AG08396 (cell line): ENCODE measurements at places on chromosomes 13 and 19.
A peak's percentile ranks its signal among the peaks of the same experiment; 100 is the strongest.

GRCh38 chr13:112880221-112880641, 88.8 kb upstream of the MCF2L start:
- no peak for DNase-seq

DNA sequence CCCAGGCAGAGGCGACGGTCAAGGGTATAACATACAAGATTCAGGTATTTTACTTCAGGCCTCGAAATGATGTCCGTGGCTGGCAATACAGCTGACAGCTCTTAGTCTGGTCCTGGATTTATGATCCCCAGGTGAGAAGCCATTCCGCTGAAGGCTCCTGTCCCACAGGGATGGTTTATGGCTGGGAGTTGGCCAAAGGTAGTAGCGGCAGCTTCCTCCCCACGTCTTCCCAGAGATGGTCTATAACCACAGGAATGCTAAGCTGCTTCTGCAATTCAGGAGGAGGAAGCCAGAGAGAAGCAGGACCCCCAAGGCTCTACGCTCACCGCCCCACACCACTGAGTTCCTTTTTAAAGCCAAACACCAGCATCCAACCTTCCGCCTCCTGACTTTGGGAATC, 27.1 kb downstream of the OLFM2 start:
- no peak for DNase-seq

- DNase-seq: no peak
These were observed 10.6 kb upstream of the FXYD3 start for GRCh38 chr19:35105047-35105410.

DNA sequence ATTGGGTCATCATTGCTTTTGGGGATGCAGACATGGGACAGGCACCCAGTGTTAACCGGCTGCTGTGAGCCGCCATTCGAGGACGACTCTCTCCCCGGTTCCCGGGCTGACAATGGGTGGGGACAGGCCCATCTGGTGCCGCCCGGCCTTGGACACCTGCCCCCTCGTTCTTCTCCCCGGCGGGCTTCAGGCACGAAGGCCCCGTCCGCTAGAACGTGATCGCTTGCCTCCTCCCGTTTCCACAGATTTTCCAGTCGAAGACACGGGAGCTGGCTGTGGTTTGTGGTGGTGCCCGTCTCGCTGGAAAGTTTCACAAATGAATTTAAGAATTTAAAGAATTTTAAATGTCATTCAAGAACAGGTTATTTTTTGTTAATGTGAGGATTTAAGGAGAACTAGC, 2.0 kb downstream of the PALM start:
- DNase-seq: no peak

DNA sequence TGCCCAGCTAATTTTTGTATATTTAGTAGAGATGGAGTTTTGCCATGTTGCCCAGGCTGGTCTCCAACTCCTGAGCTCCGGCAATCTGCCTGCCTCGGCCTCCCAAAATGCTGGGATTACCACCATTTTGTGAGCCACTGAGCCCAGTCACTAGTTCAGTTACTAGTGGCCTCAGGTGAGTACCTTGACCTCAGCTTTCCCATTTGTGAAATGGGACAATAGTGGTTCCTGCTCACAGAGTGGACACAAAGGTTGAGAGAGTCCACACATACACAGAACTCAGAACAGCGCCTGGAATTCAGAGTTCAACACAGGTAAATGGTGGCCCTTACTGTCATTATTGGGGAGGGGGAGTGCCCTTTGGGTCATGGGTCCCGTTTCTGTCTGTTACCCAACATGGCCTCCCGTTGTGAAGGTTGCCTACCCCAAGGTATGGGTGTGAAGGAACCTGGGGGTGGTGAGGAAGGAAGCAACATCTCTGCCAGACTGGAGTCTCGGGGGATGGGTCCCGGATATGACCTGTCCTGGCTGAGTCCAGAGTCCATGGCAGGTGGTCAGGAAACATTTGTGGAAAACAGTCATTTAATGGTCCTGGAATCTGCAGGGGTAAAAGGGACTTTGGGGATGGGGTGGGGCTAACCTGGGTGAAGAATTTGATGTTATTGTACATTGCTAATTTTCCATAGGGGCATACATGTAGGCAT, 11.7 kb upstream of the IRGC start:
- DNase-seq: no peak

DNA sequence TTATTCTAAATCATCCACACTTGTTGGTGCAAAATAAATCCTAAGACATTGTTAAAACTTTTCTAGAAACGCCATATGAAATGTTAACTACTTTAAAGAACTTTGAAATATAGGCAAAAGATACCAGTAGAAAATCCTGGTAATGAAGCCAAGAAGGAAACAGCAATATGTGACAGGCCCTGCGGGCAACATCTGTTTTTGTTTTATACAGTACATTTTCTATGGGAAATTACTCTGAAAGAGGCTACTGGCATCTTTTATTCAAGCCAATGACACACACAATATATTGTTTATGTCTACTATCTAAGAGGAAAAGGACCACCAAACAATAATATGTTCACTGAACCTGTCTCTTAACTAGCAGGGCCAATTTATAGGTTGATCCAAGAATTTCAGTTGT, 829.7 kb downstream of the PCDH17 start:
- no peak for DNase-seq

- DNase-seq: no peak
These were observed 1100.7 kb upstream of the MIR17HG start for GRCh38 chr13:90246687-90247345.

GRCh38 chr19:46759817-46760333, 13.6 kb upstream of the STRN4 start:
- peak; percentile 86 for DNase-seq

- DNase-seq: no peak
These were observed 174.4 kb downstream of the SLC7A1 start for GRCh38 chr13:29421118-29421517.

- no peak for DNase-seq
These were observed 378.0 kb downstream of the DNAJC15 start for GRCh38 chr13:43401361-43401760.

- no peak for DNase-seq
These were observed 203.2 kb downstream of the TUBA3C start for GRCh38 chr13:18978447-18978846.

GRCh38 chr13:73039201-73040108, 19.4 kb upstream of the KLF5 start:
- no peak for DNase-seq

DNA sequence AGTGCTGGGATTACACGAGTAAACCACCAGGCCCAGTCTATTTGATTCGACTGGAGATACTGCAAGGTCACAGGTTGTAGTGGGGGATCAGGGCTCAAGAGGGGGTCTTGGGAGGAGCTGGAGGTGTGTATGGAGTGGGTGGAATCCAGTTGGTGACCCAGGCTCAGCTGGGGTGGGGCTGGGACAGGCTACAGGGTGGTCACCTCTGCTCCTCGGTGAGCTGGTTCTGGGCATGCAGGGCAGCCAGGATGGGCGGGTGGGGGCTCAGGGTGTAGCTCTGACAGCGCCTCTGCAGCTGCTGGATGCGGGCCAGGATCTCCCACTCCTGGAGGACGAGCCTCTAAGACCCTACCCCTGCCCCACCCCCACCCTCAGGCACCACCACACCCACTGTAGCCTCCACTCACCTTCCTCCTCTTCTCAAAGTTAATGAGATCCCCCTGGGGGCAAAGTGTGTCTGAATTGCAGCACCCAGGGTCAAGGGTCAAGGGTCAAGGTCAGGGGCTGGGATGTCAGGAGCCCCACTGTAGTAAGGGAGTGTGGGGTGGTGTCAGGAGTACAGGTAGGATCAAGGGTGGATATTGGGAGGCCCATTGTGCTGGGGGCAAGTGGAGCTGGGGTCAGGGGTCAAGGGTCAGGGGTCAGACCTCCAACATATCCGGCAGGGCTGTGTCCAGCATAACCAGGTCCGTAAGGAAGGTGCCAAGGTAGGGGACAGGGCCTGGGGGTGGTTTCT, 17.1 kb downstream of the RGL3 start:
- no peak for DNase-seq

DNA sequence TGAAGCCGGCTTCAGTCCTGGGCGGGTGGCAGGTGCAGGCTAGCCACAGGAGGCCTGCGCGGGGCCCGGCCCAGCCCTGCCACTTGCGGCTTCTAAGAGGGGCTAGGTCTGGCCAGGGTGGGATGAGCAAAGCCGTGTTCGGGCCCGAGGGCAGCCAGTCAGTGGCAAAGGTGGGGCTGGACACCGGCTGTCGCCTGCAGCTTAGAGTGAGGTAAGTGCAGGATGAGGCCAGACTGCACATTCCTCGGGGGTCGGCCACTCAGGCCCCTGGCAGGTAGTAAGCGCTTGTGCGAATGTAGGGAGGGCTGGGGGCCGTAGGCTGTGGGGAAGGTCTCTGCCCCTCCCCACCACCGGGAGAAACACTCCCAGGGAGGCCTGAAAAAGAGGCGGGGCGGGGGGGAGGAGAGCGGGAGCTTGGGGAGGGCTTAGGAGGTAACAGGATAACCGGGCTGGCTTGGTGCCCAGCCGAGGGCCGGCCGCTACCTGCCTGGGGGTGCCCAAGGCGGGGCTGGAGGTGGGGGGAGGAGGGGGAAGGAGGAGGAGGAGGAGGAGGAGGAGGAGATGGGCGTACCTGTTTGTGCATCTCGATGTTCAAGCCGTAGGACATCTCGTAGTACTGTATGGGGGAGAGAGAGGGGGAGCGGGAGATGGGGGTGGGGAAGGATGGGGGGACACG, 6.4 kb downstream of the TLE5 start:
- no peak for DNase-seq

DNA sequence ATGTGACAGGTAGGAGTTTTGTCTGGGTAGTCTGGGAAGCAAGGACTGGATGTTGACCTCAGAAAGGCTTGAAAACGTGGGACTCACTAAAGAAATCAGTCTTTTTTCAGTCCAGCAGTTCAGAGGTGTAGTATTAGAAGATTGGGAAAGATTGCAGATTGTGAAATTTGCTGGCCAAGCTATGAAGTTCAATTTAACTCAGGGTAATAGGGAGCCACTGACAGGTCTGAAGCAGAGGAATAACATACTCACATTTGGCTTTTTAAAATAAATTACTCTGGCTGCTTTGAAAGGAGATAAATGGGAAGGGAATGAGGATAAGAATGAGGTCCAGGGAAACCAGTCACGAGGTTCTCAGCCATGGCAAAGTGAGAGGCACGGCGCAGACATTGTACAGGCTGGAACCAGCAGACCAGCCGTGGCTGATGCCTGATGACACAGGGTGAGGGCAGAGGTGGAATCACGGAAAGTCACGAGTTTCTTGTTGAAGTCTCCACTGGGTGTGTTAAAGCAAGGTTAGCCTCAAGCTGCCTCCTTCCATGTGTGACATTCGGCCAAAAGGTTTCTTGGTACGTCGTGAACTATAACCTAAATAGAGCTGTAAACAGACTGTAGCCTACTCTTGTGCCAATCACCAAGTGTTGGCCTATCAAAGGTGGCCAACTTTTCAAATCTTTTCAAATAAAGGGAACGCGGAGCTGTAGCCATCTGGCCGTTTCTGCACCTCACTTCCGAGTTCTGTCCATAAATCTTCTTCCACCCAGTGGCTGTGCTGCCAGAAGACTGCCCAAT, 377.6 kb downstream of the IRS2 start:
- no peak for DNase-seq

GRCh38 chr13:99399623-99399974, 92.4 kb upstream of the GPR183 start:
- no peak for DNase-seq

DNA sequence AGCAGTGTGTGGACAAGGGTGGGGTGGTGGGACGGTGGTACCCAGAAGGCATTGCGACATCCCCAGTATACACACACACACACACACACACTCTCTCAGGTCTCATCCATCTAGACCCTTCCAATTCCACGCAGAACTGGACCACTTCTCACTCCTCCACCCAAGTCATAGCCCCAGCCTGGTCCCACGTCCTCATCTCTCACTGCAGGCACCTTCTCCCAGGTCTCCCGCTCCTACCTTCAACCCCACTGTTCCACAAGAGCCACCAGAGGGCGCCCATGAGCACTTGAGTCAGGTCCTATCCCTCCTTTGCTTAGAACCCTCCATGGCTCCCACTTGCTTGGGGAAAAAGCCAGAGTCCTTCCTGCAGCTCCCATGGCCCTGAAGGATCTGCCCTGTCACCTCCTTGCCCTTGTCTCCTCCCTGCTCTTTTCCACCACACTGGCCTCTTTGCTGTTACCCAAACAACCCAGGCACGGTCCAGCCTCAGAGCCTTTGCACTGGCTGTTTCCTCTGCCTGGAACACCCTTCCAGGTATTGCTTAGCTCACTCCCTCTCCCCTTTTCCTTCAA, 62.6 kb downstream of the IER2 start:
- DNase-seq: no peak

- no peak for DNase-seq
These were observed 145.7 kb downstream of the MIPEP start for GRCh38 chr13:23743278-23744076.

- DNase-seq: no peak
These were observed 17.1 kb downstream of the ZNRF4 start for GRCh38 chr19:5472286-5472685.

DNA sequence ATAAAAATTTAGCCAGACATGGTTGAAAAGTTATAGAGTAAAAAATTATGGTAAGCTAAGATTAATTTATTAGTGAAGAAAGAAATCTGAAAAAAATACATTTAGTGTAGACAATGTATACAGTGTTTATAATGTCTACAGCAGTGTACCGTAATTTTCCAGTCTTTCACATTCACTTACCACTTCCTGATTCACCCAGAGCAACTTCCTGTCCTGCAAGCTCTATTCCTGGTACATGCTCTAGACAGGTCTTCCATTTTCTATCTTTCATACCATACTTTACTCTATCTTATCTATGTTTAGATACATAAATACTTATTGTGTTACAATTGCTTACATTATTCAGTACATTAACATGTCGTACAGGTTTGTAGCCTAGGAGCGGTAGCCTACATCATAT, 1387.8 kb upstream of the ATXN8OS start:
- DNase-seq: no peak

DNA sequence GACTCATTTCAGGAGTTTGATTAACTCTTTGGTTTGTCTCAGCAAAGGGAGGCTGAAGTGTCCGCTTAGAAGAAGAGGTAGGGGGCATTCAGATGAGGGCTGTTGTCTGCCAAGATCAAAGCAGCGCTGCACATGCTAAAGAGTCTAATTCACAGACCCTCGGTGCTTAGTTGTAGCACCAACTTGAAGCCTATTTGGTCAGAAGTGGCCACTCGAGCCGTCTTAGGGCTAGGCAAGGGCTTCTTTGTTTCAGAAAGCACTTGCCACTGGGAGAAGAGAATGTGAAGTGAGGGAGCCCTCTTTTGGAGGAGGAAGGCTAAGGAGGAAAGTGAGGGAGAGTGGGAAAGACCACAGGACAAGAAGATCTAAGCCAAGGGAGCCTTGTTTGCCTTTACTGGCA, 313.4 kb upstream of the TMTC4 start:
- DNase-seq: peak; percentile 13

GRCh38 chr19:1266916-1267476, 2.1 kb upstream of the CIRBP start:
- peak; percentile 78 for DNase-seq

GRCh38 chr13:71754407-71754974, 112.5 kb downstream of the DACH1 start:
- no peak for DNase-seq

DNA sequence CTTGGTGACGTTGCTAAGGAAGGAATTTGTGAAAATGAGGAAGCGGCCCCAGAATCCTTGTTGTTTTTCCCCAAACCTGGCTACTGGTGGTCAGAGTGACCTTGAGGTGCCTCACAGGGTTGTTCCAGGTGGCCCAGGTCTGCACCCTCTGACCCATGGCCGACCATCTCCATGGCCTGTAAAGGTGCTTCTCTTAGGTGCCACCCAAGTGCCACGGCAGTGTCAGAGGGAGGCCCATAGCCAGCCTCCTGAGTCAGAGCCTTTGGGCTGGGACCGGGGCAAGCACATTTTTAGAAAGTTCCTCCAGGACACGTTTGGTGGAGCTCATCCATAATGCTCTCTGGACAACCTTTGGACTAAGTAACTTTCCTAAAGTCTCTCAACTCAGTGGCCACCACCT, 83.9 kb upstream of the IRS2 start:
- DNase-seq: no peak

GRCh38 chr13:97567510-97568243, 133.7 kb downstream of the RAP2A start:
- peak; percentile 32 for DNase-seq
